ENCODE measurements at places on chromosomes 6 and 20.

- no peak for DNase-seq
These were observed 110.5 kb downstream of the TULP4 start for GRCh38 chr6:158422629-158423238.

GRCh38 chr6:165662041-165662748 lies 846 bp downstream of the PDE10A start:
- no peak for DNase-seq

GRCh38 chr20:40763646-40764295 lies 74.7 kb upstream of the MAFB start:
- DNase-seq, result no peak

GRCh38 chr6:154229786-154230185 lies 126.8 kb downstream of the IPCEF1 start:
- DNase-seq, result no peak

DNA sequence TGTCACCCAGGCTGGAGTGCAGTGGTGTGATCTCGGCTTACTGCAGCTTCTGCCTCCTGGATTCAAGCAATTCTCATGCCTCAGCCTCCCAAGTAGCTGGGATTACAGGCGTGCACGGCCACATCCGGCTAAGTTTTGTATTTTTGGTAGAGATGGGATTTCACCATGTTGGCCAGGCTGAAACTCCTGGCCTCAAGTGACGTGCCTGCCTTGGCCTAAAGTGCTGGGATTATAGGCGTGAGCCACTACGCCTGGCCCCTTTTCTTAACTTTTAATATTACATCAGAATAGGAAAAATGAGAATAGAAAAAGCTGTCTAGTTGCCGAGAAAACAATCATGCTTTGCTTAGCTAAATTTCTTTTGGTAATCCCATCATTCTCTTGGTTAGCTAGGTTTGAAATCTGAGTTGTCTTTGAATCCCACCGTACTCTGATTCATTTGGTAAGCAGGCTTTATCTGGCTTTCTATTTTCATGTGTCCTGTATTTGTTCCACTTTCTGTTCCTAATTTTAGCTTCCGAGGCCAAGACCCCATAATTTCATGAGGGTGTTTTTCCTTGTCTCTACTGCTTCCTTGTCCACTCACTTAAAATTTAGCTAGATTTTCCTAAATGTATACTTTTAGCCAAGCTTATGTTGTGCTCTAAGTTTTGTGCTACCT lies 83.5 kb downstream of the NCOA3 start:
- DNase-seq, result no peak

DNA sequence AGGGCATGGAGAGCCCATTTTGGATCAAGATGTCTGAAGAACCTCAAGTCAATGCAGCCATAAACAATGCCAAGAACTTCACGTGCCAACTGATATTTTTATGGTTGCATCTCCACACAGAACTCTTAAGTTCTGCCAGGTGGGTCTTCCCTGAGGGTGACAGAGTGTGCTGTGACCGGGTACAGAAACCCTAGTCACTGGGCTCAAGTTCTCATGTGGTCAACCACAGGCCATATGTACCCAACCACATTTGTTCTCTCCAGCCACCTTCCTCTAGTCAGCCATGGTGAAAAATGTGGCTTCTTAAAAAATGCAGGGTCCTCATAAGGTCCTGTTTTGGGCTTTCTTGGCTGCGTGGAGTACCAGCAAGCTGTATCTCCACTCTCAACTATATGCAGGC lies 48.9 kb downstream of the CLIC5 start:
- no peak for DNase-seq

- DNase-seq, result no peak
These were observed 313.0 kb downstream of the BMP2 start for GRCh38 chr20:7080472-7080871.

- DNase-seq, result no peak
These were observed 819 bp upstream of the MTRF1L start for GRCh38 chr6:153003366-153003690.

- DNase-seq, result no peak
These were observed 318.9 kb upstream of the PLCB4 start for GRCh38 chr20:8749986-8750385.

DNA sequence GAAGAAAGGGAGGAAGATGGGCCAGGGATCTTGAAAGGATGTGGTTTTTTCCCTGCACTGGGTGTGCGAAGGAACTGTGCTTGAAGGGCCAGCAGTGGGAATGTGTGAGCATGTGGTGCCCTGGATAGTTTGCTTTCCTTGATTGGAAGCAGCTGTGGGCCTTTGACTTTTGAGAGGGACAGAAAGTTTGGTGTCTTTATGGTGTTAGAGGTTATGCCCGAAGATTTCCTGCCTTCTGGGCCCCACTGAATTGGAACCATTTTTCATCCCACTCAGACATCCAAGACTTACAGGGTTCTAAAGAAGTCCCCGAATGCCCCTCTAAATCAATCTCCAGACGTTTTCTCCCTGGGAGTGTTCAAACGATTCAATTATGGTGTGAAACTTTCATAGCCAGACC lies 23.5 kb upstream of the EDN3 start:
- DNase-seq, result no peak

DNA sequence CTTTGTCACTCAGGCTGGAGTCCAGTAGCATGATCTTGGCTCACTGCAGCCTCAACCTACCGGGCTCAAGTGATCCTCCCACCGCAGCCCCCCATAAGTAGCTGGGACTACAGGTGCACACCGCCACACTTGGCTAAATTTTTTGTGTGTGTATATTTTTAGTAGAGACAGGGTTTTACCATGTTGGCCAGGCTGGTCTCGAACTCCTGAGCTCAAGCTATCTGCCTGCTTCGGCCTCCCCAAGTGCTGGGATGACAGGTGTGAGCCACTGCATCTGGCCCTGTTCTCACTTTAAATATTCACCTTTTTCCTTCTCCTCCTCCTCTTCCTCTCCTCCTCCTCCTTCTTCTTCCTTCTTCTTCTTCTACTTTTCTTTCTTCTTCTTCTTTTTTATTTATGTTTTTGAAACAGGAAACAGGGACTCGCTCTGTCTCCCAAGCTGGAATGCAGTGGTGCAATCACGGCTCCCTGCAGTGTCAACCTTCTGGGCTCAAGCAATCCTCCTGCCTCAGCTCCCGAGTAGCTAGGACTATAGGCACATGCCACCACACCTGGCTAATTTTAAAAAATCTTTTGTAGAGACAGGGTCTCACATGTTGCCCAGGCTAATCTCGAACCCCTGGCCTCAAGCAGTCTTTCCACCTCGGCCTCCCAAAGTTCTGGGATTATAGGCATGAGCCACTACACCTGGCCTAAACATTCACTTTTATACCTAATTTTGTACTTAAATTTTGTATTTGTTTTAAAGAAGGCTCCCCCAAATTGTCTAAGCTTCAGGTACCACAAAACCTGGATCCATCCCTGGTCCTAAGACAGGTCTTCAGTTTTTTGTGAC lies 47.2 kb upstream of the NCOA3 start:
- no peak for DNase-seq

GRCh38 chr6:133394630-133395029 lies 153.5 kb downstream of the EYA4 start:
- DNase-seq, result no peak

DNA sequence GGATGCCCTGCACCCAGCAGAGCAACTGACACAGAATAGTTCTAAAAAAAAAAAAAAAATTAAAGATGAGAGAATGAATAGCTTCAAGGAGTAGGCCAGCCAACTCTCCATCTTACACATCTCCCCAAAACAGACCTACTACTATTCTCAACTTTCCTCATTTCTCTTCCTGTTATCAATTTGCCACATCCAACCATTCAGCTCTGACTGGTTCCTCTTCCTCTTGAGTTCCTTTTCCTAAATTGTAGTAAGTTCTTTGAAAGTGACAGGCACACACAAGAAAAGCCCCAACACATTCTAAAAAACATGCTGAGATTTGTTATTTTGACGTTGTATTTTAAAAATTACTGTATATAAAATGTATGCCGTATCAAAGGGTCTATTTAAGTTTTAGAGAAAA lies 117.2 kb downstream of the PDSS2 start:
- no peak for DNase-seq

- no peak for DNase-seq
These were observed 87.7 kb upstream of the FAM184A start for GRCh38 chr6:119166024-119166784.

DNA sequence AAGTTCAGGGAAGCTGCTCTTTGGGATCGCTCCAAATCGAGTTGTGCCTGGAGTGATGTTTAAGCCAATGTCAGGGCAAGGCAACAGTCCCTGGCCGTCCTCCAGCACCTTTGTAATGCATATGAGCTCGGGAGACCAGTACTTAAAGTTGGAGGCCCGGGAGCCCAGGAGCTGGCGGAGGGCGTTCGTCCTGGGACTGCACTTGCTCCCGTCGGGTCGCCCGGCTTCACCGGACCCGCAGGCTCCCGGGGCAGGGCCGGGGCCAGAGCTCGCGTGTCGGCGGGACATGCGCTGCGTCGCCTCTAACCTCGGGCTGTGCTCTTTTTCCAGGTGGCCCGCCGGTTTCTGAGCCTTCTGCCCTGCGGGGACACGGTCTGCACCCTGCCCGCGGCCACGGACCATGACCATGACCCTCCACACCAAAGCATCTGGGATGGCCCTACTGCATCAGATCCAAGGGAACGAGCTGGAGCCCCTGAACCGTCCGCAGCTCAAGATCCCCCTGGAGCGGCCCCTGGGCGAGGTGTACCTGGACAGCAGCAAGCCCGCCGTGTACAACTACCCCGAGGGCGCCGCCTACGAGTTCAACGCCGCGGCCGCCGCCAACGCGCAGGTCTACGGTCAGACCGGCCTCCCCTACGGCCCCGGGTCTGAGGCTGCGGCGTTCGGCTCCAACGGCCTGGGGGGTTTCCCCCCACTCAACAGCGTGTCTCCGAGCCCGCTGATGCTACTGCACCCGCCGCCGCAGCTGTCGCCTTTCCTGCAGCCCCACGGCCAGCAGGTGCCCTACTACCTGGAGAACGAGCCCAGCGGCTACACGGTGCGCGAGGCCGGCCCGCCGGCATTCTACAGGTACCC lies at the start of gene ESR1:
ESR1 (plus strand) TSS at position 170 of the 858 bp plus-strand sequence; CDS start at position 401, 231 bp downstream.
- DNase-seq, result peak; percentile 68

- no peak for DNase-seq
These were observed 2.1 kb upstream of the GHRH start for GRCh38 chr20:37263686-37264085.

DNA sequence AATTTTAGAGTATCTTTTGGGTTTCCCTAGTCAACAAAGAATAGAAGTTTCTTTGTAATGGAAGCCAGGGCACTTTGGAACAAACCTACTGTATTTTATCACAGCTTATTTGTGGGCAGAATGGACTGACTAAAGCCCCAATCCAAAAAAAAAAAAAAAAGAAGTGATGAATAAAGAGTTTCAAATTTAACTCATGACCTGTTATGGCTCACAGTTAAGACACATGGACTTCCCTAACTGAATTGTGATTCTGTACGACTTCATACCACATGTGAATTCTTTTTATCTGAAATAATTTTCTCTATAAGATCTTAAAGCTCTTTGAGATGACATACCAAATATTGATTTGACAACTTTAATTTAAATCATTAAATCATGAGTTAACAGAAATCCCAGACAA lies 77.2 kb downstream of the FILIP1 start:
- no peak for DNase-seq

- DNase-seq, result no peak
These were observed 87.8 kb downstream of the SLC16A10 start for GRCh38 chr6:111175109-111175508.

DNA sequence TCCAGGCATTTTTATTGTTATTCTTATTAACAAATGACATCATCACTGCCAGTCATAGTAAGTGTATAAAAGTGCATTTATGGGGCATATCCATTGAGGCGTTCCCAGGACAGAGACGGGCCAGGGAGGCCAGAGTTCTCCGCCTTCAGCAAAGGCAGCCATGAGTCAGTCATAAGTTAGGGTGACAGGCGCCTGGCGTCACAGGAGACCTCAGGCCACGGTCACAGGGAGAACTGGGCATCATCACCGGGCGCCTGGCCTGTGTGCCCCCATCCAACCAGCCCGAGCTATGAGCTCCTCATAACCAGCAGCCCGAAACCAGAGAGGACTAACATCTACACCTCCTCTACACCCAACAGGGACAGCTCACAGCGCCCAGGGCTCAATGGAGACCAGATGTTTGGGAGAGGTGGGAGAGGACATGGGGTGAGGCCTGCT lies 259.2 kb downstream of the DLL1 start:
- DNase-seq, result no peak

DNA sequence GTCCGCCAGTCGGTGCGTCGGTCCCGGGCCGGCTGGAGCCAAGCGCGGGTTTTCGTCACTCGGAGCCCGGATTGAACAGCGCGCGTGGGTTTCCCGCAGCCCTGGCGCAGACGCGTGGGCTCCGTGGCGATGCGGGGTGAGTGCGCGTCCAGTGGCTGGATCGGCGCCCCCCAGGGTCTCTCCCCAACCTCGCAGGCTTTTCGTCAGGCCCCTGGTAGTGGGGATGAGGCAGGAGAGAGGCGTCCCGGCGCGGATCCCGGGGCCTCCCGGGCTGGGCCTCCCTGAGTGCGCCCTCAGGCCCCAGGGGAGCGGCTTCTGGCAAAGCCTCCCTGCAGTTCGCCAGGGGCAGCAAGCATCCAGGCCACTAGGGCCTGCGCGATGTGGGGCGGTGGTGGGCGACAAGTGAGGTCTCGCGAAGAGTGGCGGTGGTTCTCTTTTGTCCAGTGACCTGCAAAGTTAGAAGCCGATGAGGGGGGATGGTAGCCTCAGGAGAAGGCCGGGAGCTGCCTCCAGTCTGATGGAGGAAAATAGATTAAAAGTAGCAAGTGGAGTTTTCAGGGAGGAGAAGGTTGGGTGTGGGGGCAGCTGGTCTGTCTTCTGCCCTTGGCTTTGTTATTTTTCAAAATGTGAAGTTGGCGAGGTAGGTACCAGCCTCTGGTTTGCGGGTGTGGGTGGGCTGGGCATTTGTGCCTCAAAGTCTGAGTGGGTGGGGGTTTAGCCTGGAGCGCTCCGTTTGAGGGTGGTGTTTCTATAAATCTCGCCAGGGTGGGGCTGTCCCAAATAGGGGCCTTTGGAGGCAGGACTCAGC lies 1.6 kb downstream of the TOX2 start:
- peak; percentile 36 for DNase-seq

DNA sequence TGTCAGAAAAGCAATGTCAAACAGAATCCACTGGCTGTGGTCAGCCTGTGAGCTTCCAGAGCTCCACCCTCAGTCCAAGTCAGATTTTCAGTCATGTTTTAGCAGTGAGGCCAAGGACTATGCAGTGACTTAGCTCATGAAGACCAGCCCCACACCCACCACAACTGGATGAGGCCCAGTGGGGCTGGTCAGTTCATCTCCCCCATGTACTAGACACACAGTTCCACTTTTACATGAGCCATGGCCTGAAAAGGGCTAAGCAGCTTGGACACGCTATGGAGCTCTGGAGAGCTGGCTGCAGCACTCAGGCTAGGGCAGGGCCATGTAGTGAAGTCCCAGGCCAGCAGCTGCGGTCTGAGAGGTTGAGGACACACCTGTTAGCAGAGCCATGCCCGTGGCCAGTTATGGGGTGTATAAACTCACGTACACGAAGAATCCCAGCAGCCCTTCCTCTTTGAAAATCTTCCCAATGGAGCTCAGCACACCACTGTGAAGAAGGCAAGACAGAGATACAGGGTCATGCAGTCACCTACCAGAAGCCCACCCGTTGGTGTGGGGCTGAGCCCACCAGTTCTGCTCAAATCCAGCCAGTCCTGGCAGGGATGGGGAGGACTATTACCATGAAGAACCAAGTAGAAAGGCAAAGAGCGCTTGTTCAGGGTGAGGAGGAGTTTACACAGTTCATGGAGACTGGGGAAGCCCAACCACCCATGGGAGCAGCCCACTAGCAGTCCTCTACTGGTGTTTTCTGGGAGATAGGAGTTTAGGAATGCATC lies 10.6 kb downstream of the MTCH1 start:
- no peak for DNase-seq

- DNase-seq, result no peak
These were observed 163.5 kb downstream of the PRL start for GRCh38 chr6:22133357-22133756.

GRCh38 chr6:168333989-168334388 lies 14.4 kb upstream of the DACT2 start:
- no peak for DNase-seq
